ENCODE measurements at places on chromosomes 4 and X. TPM values are rescaled to one million over a fixed set of nuclear protein-coding genes. Genes with fewer than 3 reads are reported as not detected.

The MAGEB18 gene
- polyA plus RNA-seq: not detected

The EXOC1L gene
- polyA plus RNA-seq: not detected

The PARM1 gene
- polyA plus RNA-seq: 42.5 TPM

The HMGN5 gene
- polyA plus RNA-seq: 22.6 TPM

The ACOT9 gene
- 38.6 TPM for polyA plus RNA-seq

- no peak for DNase-seq
Observed at GRCh38 chr4:5381961-5382441, 326.4 kb downstream of the EVC2 start.

- DNase-seq: no peak
Observed at GRCh38 chr4:3614731-3614980, 82.4 kb upstream of the LRPAP1 start.

DNA sequence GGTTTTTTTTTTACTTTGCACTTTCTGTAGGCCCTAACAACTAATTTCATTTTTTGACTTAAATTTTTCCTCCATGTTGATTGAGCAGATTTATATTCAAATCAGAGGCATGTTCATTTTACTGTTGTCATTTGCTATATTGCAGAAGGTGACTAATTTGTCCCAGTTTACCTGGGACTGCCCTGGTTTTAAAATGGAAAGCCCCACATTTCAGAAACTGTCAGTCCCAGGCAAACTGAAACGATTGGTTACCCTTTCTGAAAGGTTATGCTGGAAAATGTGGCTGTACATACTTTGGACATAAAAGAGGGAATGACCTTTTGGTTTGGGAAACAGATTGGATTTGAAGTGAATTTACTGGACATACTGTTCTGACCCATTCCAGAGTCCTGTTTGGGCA lies 160.0 kb downstream of the SPCS3 start:
- no peak for DNase-seq

GRCh38 chr4:188175288-188175687 lies 36.0 kb downstream of the TRIML1 start:
- no peak for DNase-seq

- DNase-seq: no peak
Observed at GRCh38 chr4:129344058-129344457, 248.1 kb downstream of the C4orf33 start.

GRCh38 chrX:127568691-127569090 lies 483.5 kb downstream of the ACTRT1 start:
- DNase-seq: no peak

DNA sequence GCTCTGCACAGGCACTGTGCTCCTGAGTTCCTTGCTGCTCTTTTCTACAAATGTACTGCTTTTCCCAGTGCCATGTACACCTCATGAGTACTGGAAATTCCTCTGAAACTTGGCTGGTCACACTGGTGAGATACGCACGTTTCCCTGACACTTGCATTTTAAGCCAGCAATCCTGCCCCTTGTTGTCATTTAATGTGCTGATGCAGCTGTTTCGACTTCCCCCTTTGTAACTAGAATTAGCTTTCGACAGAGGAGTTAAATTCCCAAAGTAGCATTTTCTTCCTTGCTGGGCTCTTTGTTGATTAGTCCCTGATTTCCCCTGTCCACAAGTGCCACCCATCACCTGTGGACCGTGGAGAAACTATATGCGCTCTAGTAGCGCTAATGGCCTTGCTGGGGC lies 77.5 kb downstream of the IQCM start:
- DNase-seq: no peak

DNA sequence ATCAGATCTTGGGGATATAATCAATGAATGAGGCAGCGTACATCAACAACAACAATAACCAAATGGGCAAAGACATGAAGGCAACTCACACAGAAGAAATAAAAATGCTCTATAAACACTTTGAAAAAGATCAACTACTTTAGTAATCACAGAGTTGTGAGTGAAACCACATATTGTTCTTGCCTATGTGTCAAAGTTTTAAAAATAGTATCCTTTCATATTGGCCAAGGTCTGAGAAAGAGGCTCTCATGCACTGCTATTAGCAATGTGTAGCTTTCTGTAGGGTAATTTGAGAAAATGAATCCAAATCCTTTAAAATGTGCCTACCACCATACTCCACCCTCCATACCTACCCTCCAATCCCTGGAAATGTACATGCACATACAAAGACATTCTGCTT lies 25.0 kb downstream of the COQ2 start:
- no peak for DNase-seq

GRCh38 chrX:28552322-28552721 lies 34.9 kb upstream of the IL1RAPL1 start:
- DNase-seq: no peak

- no peak for DNase-seq
Observed at GRCh38 chr4:125116431-125116830, 198.3 kb upstream of the FAT4 start.

- DNase-seq: no peak
Observed at GRCh38 chrX:47194194-47194787, 662 bp downstream of the UBA1 start.

Measured in left renal pelvis (tissue), 4 donors.